ENCODE measurements at places on chromosomes 6 and 20. TPM values are rescaled to one million over a fixed set of nuclear protein-coding genes. Genes with fewer than 3 reads are reported as not detected.

DNA sequence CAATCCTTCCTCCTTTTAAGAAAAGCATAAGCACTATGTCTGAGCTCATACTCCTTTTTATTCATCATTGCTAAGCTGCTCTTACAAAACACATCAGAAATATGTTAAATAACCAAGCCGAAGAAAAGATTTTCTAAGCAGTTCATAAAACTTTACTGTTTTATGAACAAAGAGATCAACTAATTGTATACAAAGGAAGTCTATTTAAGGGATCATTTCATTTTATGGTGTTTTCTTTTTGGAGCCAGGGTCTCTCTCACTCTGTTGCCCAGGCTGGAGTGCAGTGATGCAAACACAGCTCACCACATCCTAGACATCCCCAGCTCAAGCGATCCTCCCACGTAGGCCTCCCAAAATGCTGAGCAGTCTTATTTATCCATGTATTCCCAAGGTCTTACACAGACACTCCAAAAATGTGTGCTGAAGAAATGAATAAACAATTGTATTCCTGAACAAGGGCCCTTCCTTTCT lies 9.3 kb downstream of the NUDT3 start:
- DNase-seq = no peak

GRCh38 chr20:52972190-52972937 lies at the start of gene TSHZ2:
TSHZ2 (plus strand) TSS chr20:52972358; CDS start chr20:52973294, 936 bp downstream.
- peak; percentile 87 for DNase-seq

GRCh38 chr20:3309226-3309625 lies 70.2 kb upstream of the SLC4A11 start:
- DNase-seq = no peak

- DNase-seq = no peak
These were observed 8.8 kb upstream of the PIM1 start for GRCh38 chr6:37160922-37161778.

GRCh38 chr6:156943816-156944215 lies 166.6 kb downstream of the ARID1B start:
- no peak for DNase-seq

- no peak for DNase-seq
These were observed 83.4 kb upstream of the NEDD9 start for GRCh38 chr6:11315743-11316437.

- no peak for DNase-seq
These were observed 438.4 kb upstream of the SPTLC3 start for GRCh38 chr20:12570371-12570770.

DNA sequence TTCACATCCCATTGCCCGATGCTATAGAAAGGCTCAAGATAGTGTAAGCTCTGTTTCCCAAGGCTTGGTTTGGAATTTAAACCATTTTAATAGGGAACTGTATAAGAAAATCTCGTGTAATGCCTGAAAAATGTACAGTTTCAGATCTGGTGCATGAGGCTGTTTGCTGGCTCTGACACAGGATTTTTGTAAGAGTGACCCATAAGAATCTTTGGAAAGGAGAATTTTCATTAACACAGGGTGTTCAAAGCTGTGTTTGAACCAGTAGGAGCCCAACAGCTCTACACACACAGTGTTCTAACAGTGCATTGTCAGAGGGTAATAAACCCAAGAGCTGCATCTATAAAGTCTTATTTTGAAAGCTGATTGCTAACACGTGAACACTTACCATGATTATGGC lies 293.5 kb downstream of the PRL start:
- no peak for DNase-seq

DNA sequence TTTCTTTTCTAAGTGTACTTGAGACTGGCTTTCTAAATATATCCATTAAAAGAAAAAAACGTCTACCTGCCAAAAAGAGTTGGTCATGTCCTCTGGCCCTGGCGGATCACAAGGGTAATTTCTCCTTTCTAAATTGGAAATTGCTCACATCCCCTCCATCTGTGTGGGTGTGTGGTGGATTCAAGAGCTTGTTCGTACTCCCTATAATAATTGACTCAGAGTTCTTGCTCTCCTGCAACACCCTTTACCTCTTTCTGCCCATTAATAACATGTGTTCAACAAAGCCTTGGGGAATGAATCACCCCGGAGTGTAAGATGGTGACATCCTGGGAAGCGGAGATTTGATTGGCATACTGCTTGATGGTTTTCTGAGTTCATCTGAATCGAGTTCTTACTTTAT lies 263.8 kb downstream of the ALDH8A1 start:
- no peak for DNase-seq

GRCh38 chr6:143110996-143111395 lies 50.3 kb downstream of the AIG1 start:
- peak; percentile 19 for DNase-seq

GRCh38 chr6:157880534-157880933 lies 57.5 kb downstream of the SNX9 start:
- no peak for DNase-seq

DNA sequence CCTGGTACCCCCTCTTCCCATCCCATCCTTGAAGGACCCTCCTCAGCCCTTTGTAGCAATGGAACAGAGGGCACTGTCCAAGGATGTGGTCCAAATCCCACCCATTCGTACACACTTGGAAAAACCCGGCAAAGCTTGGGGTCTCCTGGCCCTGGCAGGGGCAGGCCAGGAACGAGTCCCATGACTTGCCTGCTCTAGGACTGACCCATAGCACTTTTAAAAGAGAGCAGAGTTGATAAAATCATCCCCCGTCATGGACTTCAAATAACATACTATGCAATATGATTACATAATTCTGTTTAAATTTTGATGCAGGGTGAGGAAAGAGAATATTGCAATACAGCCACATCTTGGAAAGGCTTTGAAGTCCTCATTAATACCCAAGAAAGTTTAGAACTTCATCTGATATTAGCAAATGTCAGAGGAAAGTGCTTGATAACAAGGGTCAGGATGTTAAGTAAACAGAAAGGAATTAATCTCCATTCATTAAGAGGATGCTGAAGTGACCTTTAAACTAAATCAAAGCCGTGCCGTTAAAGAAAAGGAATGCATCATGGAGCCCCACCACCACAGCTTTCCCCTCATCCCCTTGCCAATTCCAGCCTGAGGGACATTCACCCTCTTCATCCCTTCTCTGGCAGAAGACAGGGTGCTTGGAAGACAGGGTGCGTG lies 60.7 kb upstream of the NXT1 start:
- DNase-seq = no peak

DNA sequence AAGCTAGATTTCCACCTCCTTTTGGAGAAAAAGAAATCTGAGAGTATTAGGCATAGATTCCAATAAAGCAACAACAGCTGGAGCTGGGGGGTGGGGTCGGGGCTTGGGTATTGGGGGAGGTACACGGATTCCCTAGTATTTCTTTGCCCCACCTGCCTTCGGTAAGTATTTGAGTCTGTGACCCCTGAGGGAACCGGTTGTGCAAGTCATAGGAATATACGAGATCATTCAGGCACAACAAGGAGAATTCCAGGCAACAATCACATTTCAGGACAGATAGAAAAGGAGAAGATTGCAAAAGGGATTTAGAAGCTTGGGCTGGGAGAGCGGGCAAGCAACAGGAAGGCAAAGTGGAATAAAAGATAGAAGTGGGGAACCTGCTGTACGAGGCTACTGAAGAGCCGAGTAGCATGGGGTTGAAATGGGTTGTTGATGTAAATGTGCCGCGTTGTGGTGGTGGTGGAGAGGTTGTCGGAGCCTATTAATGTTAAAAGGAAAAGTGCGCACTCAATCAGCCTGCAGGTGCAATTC lies 148.9 kb downstream of the BCAS1 start:
- no peak for DNase-seq

DNA sequence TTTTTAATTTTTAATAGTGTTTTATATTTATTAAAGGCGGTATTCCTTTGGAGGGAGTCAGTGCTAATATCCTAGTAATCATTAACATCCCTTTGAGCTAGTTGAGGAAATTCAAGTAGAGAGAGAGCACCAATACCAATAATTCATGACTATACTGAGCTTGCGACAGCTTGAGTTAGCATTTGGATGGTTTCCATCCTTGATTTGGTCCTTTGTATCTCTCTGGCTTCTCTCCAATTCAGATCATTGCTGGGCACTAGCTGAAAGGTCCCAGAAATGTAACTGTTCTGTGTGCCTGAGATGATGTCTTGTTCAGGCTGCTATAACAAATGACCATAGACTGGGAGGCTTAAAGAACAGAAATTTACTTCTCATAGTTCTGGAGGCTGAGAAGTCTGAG lies 77.0 kb downstream of the RNF144B start:
- no peak for DNase-seq

GRCh38 chr20:58706975-58707681 lies 14.5 kb downstream of the NPEPL1 start:
- no peak for DNase-seq

DNA sequence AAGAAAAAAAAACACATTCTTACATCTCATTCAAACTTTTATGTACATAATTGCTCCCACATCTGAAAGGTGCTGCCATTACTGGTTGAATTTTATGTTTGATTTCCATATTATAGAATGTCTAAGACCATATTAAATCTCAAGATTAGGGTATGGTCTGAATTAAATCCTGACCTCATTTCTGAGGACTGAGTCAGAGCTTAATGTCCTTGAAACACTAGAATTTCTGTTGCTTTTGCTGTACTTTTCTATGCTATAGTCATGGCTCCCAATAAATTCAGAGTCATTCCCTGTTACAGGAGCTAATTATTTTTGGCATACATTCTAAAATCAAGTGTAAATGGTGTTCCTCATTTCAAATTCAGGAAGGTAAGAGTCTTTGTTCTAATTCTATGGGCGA lies 285.3 kb upstream of the MANEA start:
- no peak for DNase-seq

GRCh38 chr20:35145141-35145564 lies 2.0 kb downstream of the EDEM2 start:
- peak; percentile 78 for DNase-seq

DNA sequence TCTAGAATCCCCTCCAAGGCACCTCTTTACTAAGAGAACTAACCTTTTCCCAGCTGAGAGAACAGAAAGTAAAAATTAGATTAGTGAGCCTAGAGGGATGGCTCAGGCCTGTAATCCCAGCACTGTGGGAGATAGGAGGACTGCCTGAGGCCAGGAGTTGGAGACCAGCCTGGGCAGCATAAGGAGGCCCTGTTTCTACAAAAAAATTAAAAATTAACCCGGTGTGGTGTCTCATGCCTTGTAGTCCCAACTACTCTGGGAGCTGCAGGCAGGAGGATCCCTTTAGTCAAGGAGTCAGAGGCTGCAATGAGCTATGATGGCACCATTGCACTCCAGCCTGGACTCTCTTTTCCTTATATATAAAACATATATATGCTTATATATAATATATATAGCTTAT lies 5.5 kb upstream of the OOEP start:
- DNase-seq = no peak

Gene HRH3
- total RNA-seq = not detected

Gene CD40
- total RNA-seq = 2.7 TPM

Gene MTHFD1L
- 137 TPM for total RNA-seq

Gene ENPP5
- not detected for total RNA-seq

Gene SRMS
- total RNA-seq = not detected

Gene ZC3H12D
- 79.6 TPM for total RNA-seq

Gene CPNE5
- 0.65 TPM for total RNA-seq
